ENCODE measurements at places on chromosomes 4 and X. TPM values are rescaled to one million over a fixed set of nuclear protein-coding genes. Genes with fewer than 3 reads are reported as not detected.

GRCh38 chr4:39062094-39062769 lies at the start of gene KLHL5:
Gene KLHL5 (plus strand): TSS chr4:39062232. CDS start chr4:39062653, 421 bp downstream.
- DNase-seq, result no peak

DNA sequence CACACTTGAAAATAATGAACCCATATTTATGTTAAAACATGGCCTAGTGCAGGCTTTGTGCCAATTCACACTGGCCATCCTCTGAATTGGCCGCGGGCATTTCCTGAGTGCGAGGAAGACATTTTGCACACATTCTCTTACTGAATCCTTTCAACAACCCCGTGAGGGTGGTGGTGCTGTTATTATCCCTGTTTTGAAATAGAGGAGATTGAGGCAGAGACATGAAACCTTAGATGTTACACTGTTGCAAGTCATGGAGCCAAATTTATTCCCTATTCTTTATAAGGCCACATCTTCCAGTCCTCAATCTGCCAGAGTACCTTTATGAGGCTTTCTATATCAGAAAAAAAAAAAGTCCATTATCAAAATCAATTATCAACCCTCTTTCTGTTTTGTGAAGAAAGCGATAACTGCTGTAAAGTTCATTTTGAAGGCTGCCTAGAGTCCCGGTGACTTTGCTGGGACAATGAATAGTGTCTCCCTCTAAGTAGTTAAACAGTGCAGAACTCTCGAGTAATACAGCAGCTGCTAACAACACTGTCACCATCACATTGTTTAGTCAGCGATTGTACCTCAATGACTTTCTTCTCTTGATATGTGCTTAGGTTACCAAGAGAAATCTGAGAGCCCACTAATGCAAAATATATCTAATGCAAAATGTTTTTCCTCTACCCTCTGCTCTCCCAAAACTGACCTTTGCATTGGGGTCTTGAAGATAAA lies 242.3 kb upstream of the PPARGC1A start:
- DNase-seq, result no peak

DNA sequence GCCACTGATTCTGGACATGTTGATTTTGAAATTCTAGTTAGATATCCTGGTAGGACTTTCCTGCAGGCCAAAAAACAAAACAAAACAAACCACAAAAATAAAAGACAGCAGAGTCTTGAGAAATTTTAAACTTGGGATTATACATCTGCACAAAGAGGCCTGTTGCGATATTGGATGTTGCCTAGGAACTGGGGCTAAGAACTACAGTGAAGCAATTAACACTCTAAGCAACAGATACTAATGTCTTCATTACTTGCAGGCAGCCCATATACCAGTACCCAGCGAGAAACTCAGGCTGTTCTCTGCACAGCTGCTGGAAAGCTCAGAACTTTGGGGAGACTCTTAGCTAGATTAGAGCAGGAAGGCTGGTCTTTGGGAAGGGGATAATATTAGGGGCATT lies 69.1 kb upstream of the SCOC start:
- no peak for DNase-seq

GRCh38 chr4:24126776-24127175 lies 236.9 kb upstream of the PPARGC1A start:
- DNase-seq, result no peak

DNA sequence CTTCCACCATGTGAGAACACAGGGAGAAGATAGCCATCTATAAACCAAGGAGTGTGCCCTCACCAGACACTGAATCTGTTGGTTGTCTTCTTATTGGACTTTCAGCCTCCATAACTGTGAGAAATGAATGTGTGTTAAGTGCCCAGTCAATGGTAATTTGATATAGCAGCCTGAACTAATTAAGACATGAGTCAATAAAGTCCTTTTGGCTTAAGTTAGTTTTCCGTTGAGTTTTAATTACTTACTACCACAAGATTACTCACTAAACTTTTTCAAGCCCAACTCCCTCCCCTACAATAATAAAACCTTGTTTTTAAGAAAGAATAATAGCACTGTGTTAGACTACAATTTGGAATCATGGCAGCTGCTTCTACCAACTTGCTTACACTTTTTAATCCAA lies 324.2 kb downstream of the PCDH19 start:
- no peak for DNase-seq

DNA sequence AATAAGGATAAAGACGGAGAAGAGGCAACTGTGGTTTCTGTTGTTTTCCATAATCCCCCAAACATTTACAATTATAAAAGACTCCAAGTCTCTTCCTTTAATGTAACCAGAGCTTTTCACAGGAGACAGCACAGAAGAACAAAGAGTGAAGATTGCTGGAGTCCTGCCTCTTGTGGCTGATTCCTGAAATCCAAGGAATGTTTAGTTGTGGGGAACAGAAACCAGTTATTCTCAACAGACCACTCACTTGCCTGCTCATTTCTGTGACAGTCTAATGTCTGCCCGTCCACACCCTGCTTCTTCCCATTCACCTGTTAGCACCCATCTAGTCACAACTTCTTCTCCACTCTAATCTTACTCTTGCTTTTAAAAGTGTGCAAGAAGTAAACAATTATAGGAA lies 12.1 kb downstream of the TEX13B start:
- DNase-seq, result no peak

GRCh38 chrX:128818690-128819089 lies 704.6 kb downstream of the SMARCA1 start:
- DNase-seq, result no peak

DNA sequence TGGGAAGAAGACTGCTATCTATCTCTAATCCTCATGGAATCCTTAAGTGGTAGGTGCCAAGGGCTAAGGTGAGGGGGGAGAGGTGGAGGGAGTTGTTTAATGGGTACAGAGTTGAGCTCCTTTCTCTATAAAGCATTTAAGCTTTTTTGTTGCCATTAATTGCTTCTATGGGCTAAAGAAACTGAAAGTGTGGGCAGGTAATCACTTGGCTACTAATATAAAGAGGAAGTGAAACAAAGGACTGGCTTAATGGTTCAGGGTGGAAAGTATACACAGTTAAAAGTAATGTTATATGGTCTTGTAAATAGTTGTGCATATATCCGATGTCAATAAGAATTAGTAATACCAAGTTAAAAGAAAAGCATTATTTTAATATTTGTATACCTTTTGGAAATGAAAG lies 83.9 kb downstream of the POLA1 start:
- no peak for DNase-seq

GRCh38 chrX:116427978-116428377 lies 8.4 kb upstream of the SLC6A14 start:
- DNase-seq, result no peak

The LGI2 gene
- polyA plus RNA-seq, result 0.69 TPM

The NR0B1 gene
- not detected for polyA plus RNA-seq

The PWWP3B gene
- 0.16 TPM for polyA plus RNA-seq

The SLC4A4 gene
- polyA plus RNA-seq, result 0.33 TPM
